AML-193 (cell line): ENCODE measurements at places on chromosomes 11 and 22.
A peak's percentile ranks its signal among the peaks of the same experiment; 100 is the strongest.

DNA sequence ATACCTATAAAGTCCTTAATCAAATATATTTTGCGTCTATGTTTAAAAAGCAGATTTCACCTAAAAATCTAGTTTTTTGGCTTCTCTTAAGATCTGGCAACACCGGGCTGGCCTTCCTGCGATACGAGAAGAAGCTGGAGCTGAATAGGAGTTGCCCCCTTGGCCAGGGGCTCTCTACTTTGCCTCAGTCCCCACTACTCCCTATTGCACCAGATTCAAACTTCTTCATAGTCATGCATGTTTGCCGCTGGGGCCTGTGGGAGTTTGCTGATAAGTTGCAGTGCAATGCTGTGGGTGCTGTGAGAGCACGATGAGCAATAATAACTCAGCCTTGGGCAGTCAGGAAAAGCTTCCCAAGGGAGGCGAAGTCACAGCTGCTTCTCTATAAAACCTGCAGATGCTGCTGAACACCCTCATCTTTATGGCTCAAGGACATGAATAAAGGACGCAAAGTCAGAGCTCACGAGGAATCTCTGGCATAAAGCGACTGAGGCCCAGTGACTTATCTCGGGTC is 15.2 kb upstream of the EIF3D start:
- DNase-seq, result no peak

DNA sequence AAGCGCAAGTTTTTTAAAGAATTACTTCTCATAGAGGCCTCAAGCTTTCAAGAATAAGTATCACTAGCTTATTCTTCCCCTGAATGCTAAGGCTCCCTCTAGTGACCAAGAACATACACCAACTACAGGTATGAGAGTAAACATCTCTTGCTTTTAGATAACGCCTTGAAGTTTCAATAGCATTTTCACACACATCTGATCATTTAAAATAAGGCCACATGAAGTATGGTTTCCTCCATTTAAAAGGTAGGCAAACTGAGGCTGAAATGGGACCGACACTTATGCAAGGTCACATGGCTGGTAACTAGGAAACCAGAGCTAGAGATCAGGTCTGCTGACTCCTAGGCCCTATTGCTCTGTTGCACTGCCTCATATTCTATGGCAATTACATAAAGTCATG is 66.5 kb downstream of the CCDC34 start:
- peak; percentile 13 for DNase-seq

DNA sequence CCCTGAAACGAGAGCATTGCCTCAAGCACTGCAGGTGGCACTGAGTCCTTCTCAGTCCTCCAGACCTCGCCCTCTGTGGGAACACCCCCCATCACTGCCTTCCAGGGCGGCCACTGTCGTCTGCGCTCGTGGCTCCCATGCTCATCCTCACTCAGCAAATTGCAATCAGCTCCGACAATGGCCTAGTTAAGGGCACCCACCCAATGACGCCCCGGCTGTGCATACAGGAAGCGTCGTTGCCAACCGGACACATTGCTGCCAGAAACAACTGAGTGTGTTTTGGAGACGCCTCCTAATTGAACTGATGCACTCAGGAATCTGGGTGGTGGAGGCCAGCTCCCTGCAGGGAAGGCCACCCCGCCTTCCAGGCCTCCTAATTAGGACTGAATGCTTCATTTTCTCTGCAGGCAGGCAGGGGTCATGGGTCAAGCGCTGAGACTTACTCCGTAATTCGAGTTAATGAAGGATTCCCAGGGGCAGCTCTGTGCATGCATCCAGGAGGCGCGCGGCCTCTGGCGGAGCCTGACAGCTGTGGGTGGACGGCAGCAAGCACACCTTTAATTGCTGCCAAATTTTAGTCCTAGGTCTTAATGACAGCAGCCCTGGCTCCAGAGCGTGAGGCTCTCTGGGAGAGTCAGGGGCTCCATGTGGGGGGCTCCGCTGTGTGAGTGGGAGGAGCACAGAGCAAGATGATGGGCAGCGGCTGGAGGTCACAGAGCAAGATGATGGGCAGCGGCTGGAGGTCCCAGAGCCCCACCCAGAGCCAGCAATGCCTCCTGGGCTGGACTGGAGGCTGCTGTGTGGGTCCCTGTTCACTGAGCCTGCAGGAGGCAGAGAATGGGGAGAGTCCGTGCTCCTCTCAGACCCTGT is 199.0 kb downstream of the BRD1 start:
- no peak for DNase-seq

DNA sequence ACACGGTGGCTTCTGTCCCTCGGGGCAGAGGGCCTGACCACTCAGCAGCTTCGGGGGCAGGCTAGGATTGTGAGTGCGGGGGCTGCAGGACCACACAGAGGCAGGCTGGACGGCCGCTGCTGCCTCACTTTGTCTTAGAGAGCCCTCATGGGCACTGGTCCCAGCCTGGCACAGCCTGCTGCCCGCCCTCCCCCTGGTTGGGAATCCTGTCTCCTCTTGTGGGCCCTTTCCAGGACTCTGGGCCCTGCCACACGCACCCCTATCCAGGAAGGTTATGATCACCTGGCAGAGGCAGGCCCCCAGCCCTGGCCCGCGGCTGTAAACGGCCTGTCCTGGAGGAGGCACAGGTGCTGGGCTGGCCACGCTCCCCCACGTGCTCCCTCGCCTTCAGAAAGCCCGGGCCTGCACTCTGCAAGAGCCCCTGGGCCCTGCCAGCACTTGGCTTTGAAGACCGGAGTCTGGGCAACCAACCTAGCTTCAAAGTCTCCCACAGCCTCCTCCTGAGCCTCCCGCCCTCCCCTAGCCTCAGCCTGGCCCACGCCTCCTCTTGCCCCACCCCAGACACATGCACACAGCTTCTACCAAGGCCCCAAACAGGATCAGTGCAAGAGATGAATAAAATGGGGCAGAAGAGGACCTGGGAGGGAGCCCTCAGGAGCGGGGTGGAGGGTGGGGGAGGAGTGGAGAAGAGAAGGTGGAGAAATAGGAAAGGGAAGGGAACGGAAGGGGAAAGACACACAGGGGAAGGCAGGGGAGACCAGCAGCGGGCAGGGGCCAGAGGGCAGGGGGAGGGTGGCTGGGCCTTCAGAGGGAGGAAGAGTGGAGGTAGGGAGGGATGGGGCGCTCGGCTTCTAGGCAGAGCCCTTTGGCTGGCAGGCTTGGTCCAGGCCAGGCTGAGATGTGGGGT is 31.0 kb downstream of the SYT7 start:
- no peak for DNase-seq

DNA sequence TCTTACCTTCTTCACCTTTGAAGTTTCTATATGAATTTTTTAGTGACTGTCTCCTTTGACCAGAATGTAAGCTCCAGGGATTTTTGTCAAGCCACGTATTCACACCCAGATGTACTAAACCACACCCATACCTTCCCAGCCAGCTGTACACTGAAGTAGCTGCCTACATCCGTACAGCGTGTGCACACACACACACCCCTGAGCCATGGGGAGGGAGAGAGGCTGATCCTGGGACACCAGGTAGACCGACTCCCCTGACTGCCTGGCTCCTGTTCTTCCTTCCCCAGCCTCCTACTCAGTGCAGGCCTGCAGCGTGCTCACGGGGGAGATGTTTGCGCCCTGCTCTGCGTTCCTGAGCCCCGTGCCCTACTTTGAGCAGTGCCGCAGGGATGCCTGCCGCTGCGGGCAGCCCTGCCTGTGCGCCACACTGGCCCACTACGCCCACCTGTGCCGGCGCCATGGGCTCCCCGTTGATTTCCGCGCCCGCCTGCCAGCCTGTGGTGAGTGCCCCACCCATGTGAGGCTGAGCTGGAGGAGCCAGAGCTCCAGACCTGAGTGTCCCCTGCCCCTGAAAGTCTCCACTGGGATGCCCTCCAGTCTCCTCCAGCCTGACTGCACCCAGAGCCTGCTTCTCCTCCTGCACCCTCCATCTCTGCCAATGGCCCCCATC is 25.9 kb downstream of the OTOG start:
- no peak for DNase-seq

DNA sequence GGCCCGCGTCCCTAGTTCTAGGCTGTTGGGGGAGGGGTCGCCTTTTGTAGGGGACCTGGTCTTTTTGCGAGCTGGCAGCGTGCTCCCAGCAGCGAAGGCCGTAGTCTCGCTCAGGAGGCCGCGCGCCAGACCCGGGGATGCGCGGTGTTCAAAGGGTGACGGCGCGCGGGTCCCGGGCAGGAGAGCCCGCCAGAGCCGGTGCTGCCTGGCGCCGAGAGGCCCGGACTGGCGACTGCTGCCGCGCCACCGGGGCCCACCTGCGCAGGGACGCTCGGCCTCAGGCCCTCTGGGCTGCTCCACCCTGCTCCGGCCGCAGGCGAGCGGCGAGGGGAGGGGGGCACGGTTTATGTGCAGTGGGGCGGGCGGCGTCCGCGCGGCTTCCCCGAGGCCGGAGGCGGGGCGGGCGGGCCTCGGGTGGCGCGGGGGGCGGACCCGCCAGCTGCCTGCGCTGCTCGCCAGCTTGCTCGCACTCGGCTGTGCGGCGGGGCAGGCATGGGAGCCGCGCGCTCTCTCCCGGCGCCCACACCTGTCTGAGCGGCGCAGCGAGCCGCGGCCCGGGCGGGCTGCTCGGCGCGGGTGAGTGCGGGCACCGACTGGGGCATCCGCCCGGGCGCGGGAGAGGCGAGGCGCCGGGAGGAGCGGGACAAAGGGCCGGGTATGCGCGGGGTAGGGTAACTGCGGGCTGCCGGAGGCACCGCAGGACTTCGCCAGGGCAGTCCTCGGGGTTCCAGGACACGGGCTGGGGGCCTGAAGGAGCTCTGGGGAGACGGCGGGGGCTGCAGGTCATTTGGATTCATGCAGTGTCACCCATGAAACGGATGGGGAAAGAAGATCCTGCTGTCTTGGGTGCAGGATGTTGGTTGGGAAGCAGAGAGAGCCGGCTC is at the start of gene PRSS23:
Gene PRSS23 (plus strand): TSS at position 467 of the 884 bp plus-strand sequence. CDS start 7,102 bp downstream, outside the sequence.
- DNase-seq, result no peak

DNA sequence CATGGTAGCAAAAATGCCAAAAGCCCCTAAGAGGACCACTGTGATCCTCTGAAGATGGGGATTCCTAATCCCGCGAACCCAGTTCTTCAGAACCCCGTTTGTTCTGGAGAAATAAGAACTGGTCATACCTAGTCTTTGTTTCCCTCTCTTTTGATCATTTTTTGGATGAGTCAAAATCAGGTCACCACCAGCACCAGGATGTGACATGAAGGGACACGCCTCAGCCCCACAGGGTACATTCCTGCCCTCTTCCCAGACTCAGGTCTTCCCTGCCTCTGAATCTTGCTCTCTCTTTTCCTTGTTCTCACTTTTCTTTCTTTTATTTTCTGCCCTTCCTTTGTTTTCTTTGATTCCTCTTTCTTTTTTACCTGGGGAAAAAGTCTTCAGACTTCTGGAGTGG is 14.6 kb upstream of the ANO1 start:
- no peak for DNase-seq

DNA sequence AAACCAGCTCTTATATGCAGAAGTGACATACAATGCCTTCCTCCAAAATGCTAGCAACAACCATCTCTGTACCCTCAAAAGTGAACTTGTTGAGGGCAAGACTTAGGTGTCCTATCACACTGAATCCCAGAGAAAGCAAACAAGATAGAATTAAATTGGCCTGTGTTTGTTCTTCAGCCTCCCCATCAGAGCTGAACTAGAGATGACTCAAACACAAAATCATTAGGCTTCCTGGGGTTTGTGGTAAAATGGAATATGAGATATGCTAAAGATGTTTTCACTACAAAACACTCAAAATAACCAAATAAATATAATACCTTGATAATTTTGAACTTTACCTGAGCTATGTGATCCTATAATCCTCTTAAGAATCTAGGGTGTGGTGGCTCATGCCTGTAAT is 31.6 kb downstream of the ZNF214 start:
- DNase-seq, result no peak

GRCh38 chr22:42752230-42752746 is 31.6 kb upstream of the A4GALT start:
- no peak for DNase-seq

DNA sequence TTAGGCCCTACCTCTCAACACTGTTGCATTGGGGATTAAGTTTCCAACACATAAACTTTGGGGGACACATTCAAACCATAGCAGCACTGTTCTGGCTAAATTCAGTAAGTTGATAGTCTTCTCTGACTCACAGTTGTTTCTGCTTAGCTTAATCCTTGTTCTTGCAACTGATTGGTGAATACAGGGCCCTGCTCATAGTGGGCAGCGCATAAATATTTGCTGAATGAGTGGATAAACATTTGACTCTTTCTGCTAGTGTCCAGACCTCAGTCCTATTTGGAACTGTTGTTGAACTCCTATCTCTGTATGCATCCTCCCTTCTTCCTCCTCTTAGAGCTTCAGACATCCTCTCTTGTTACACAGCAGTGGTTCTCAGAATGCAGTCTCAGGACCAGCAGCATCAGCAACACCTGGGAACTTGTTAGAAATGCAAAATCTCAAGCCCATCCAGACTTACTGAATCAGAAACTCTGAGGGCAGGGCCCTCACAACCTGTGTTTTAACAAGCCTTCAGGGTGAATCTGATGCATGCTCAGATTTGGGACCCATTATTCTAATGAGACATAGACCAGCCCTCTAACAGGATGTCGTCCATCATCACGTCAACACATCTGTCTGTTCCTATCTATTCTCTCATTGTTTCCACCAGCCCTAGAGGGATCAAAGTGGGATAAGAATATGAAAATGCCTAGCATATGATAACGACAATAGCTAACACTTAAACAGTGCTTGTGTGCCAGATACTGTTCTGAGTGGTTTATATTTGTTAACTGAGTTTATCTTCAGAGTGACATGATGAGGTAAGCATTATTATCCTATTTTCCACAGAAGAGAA is 22.3 kb downstream of the SPON1 start:
- DNase-seq, result no peak

GRCh38 chr11:78954696-78955095 is 380.0 kb upstream of the NARS2 start:
- no peak for DNase-seq

- DNase-seq, result peak; percentile 58
Measured at GRCh38 chr11:3807909-3808860, at the start of gene PGAP2. Gene PGAP2 (plus strand): TSS chr11:3808560. CDS start chr11:3811260, 2,700 bp downstream.
